ENCODE measurements at places on chromosomes 2 and 18. TPM values are rescaled to one million over a fixed set of nuclear protein-coding genes. Genes with fewer than 3 reads are reported as not detected.
A peak's percentile ranks its signal among the peaks of the same experiment; 100 is the strongest.

Gene IL1R1
- not detected for polyA plus RNA-seq

Gene GKN1
- not detected for polyA plus RNA-seq

DNA sequence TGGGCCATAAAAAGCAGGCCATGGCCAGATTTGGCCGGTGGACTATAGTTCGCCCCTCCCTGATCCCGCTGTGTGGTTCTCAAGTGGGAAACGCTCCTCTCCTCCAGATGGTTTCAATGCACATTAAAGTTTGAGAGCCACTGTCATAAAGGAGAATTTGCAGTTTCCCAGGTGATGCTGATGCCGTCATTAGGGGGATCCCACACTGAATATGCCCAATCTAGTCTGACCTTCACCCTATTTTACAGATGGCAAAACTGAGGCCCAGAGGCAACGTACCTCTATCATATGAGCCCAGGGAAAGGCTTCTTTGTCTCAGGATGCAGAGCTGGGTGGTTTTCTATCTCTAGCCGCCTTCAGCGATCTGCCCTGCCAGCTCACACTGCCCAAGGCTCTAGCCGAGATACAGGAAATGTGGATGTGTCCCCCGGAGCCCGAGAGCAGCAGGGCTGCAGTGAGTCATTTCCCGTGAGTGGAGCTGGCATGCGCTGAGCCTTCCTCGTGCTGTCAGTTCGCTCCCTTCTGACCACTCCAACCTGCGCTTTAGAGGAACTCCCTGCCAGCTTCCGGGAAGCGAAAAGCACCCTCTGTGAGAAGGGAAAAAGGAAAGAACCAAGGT lies 116.2 kb downstream of the SMAD7 start:
- DNase-seq: peak; percentile 83

DNA sequence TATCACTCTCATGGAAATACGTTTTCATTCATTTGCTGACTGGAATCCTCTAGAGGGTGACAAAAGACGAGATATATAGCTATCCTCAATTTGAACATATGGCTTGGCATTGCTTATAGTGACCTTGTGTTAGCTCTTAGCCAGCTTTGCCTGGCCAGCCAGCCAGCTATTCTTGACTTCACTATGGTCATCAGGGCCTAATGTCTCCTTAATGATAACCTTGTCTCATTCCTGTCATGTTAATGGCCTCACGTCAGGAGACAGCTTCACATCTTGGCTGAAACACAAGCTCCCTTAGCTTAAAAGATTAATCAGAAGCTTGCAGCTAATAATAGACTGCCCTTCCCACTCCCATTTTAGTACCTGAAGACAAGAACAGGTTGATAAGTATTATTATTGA lies 1517.5 kb upstream of the PIK3C3 start:
- no peak for DNase-seq

Gene SKOR2
- not detected for polyA plus RNA-seq

DNA sequence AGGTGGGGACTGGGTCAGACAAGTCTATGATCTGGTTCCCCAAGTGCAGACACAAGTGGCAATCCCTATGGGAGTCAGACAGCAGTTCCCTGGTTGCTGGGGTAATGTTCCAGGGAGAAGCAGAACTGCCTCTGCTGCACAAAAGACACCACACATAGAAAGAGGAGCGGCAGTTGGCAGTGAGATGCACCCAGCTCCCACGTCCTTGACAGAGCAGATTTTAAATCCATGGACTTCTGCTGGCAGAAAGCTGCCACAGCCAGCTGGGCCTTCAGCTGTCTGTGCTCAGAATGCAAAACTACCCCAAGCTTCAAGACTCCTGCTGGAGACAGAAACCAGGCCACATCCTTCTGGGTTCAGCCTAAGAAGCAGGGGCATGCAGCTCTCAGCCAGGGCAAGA lies 147.2 kb downstream of the ETAA1 start:
- DNase-seq: no peak

GRCh38 chr2:26605195-26605998 lies 35.8 kb downstream of the CIB4 start:
- peak; percentile 59 for DNase-seq

DNA sequence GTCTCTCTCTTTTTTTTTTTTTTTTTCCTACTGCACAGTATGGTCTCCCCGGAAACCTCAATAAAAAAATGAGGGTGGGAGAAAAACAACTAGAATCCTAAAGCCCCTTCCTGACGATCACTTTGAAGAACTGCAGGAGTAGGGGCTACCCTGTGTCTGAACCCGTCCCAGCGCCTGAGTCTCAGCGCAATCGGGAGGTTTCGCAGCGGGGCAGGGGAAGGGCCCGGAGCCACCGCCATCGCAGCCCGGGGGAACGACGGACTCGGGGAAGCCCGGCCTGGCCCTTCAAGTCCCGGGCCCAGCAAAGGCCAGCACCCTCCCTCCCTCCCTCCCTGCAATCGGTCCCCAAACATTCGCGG lies 411 bp downstream of the NARS1 start:
- DNase-seq: no peak

Gene GAREM1
- not detected for polyA plus RNA-seq

- DNase-seq: no peak
Observed at GRCh38 chr2:153391131-153391530, 87.4 kb downstream of the RPRM start.
